ENCODE measurements at places on chromosomes 3 and 15. TPM values are rescaled to one million over a fixed set of nuclear protein-coding genes. Genes with fewer than 3 reads are reported as not detected.

The CSTA gene
- total RNA-seq: not detected

The RHOV gene
- total RNA-seq: 4.4 TPM

The HERC2 gene
- 86.2 TPM for total RNA-seq

The RASGRF1 gene
- total RNA-seq: 0.16 TPM

The CKMT1B gene
- 3.3 TPM for total RNA-seq

The NPTN gene
- total RNA-seq: 89.9 TPM

The CLCN2 gene
- total RNA-seq: 22.4 TPM

The CHRNA3 gene
- 1.5 TPM for total RNA-seq

The THAP10 gene
- 4.5 TPM for total RNA-seq

The AEN gene
- total RNA-seq: 31.1 TPM

The CPLX3 gene
- not detected for total RNA-seq

The PPARG gene
- 17.1 TPM for total RNA-seq

The ADGRG7 gene
- total RNA-seq: 1.4 TPM

The TMEM207 gene
- not detected for total RNA-seq

The ERICH6 gene
- total RNA-seq: not detected

The GOLGA8O gene
- 0.31 TPM for total RNA-seq
